Activated T-helper 1 cell treated with anti-CD3 and anti-CD28 coated beads, Interleukin-2, amount 50 U/mL, for 16 hours (primary cell): ENCODE measurements at places on chromosomes 11 and 22.

- DNase-seq, result no peak
These were observed 1.4 kb downstream of the MYOD1 start for GRCh38 chr11:17720796-17721171.

DNA sequence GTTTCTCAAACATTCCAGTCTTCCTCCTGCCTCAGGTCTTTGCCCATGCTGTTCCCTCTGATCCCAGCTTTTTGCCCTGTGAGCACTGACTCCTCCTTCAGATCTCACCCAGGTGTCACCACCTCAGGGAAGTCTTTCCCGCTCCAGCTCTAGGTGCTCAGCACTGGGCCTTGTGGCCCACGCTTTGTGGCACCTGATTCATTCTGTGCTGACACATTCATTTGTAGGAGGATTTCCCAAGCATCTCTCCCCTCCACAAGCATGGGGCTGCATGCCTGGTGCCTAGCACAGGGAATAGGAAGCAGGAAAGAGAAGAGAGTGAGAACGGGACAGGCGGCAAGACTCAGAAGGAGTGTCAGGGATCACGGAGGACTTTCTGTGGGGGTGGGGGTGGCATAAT lies 17.6 kb downstream of the MPPED1 start:
- DNase-seq, result no peak

- no peak for DNase-seq
These were observed 9.2 kb downstream of the MAPK1 start for GRCh38 chr22:21858025-21858764.

GRCh38 chr11:78417175-78417887 lies at the start of gene GAB2:
TSS of gene GAB2 (minus strand) at chr11:78417820. CDS start at chr11:78417720, 100 bp downstream.
- DNase-seq, result no peak

DNA sequence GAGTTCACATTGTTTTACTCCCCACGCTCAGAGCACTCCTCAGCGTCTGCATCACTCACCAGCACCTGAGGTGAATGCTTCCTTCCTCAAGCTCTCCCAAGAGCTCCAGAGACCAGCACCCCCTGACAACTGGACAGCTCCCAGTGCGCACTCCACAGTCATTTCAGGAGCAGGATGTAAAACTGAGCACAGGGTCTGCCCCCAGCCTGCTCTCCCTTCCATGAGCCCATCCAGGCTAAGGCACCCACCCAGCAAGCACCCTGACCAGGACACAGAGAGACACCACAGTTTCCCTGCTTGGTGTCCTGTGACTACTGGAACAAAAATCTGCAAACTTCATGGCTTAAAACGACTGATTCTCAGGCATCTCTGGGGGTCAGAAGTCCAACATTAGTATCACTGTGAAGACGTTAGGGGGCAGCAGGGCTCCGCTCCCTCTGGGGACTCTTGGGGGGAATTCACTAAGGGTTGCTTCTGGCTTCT lies 3.3 kb downstream of the SCGB1D2 start:
- DNase-seq, result no peak

GRCh38 chr11:100397401-100397800 lies 289.7 kb upstream of the ARHGAP42 start:
- DNase-seq, result no peak

DNA sequence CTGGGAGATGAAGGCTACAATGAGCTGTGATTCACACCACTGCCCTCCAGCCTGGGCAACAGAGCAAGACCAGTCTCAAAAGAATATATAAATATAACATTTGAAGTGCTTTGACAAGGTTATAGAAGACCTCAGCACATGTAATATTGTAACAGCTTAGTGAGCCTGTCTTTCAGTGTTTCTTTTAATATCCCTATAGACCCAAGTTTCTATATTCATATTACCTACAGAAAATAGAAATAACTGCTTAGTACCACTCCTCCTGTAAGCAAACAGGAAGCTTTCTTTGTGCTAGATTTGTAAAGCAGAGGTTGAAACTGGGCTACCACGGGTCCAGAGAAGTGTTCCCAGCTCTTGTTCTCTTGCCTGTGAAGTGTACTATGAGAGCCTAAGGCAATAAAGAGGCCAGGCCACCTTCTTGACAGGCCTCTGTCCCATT lies 68.2 kb downstream of the PPP2R1B start:
- no peak for DNase-seq

DNA sequence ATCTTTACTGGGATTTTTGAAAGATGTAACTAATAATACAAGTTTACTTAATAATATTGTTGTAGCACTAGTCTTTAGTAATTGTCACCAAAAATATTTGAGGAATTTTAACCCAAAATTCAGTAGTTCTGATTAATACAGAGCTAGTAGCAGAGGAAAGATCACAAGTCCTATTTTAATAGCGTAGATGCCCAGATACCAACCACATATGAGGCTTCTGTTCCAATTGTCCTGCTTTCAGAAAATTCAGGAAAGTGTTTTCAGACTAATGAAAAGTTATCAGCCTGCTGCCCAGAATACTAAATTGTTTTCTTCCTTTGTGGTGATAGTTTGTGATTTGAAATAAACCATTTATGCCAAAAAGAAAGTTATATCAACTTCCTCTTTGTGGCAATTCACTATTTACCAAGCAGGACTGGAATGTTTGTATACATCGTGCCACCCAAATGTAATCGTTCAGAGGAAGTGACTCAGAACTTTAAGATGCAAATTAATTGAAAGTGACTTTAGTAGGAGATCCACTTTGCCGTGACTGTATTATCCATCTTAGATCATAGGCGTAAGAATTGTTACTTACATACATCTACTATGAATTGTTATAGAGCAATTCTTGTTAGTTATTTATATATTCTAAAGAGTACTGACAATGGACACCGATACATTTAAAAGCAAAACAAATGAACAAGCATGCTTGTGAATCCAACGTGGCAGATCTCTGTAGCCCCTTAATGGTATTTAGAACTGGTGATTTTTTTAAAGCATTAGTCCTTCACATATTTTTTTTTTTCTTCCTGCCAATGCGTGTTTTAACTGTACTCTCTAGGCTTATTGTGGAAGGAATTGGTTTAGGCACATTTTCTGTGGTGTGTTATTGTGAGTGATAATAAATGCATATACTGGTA lies 231.0 kb downstream of the DDX10 start:
- DNase-seq, result no peak

- DNase-seq, result no peak
These were observed 36.8 kb upstream of the APOA1 start for GRCh38 chr11:116874251-116874650.

DNA sequence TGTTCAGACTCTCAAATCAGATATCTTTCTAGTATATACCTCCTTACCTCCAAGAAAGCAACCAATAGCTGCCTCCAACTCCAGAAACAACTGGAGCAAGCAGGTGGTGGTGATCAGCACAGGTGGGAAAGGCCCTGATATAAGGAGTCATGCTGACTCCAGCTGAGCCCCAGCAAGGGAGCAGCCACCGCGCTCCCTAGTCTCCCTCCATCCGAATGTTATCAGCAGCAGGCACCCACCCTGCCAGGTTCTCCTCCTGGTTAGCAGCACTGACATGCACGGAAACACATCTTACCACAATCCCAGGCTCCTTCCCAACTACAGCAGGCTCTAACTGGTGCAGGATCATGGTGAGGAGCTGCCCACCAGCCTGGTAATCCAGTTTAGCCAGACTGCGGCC lies 18.5 kb upstream of the STK33 start:
- no peak for DNase-seq

GRCh38 chr22:45001653-45002052 lies 8.2 kb downstream of the PHF21B start:
- DNase-seq, result no peak

DNA sequence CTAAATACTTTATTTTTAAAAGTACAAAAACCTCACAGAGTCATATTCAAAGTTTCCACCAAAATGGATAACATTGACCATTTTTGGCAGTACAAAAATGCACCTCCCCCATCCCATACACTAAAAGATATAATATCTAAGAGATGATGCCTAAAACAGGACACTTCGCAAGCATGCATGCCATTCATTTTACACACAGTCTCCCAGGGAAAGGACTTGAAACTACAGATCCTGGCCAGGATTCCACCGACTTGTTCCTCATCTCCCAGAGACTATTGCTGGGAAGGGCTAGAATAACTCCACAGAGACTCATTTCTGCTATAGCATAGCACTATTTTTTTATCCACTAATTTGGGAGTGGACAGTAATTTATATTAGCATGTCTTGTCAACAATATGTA lies 81.7 kb downstream of the MTNR1B start:
- DNase-seq, result no peak

DNA sequence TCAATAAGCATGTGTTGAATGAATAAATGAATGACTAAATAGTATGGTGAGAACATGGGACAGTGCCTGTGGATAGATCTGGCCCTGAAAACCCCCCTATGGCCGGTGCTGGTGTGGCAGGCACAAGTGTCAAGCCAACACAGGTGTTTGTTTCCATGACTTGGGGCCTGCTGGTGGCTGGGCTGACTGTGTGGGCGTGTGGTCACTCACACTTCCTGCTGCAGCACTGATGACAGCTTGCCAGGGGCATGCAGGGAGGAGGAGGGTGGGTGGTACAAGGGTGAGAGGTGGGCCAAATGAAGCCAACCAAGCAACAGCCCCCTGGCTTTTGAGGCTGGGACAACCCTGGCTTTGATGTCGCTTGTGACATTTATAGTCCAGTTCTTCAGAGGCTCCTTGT lies 30.3 kb upstream of the ABCC8 start:
- no peak for DNase-seq

DNA sequence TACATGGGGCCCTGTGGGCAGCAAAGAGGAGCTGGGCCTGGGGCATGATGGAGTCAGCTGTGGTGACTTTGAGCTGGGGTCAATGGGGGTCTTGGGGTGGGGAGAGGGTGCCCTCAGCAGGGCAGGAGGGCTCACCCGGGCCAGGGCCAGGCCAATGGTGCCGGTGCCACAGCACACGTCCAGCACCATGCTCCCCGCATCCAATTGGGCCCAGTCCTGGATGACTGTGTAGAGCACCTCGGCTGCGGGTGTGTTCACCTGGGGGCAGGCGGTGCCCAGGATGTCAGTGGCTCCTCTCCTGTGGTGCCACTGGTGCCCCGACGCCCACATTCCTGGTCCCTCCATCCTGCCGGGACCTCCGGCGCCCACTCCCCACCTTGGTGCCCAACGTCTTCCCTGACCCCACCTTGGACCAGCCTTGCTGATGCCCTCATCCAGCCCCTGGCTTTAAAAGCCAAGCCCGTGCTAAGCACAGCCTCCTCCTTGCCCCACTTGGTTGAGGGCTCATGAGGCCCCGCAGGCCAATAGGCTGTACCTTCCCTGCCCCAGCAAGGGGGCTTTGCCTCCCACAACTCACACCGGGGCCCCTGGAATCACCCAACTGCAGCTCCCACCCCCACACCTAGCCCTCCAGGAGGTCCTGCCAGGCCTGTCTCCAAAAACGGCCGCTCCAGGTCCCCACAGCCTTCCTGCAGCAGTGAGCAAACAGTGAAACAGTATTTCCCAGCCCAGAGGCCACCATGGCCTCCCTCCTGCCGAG lies 2.2 kb upstream of the RANBP1 start:
- no peak for DNase-seq

- no peak for DNase-seq
These were observed 49.7 kb downstream of the CYTH4 start for GRCh38 chr22:37331856-37332536.

DNA sequence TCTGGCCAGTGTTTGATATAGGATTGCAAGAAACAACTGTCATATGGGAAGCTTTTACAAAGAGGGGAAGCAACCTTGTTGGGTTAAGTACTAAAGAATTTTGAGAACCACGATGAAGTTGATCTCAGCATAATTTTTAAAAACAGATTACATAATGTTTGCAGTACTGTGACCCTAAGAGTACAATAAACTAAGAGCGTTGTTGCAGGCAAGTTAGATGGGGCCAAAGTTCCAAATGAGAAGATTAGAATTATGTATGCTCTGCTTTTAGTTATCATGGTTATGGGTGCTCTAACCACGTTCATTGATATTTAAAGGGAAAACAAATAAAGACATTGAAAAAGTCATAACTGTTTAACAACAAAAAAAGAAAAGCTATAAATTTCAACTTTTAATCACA lies 177.5 kb downstream of the CNTN5 start:
- DNase-seq, result no peak

DNA sequence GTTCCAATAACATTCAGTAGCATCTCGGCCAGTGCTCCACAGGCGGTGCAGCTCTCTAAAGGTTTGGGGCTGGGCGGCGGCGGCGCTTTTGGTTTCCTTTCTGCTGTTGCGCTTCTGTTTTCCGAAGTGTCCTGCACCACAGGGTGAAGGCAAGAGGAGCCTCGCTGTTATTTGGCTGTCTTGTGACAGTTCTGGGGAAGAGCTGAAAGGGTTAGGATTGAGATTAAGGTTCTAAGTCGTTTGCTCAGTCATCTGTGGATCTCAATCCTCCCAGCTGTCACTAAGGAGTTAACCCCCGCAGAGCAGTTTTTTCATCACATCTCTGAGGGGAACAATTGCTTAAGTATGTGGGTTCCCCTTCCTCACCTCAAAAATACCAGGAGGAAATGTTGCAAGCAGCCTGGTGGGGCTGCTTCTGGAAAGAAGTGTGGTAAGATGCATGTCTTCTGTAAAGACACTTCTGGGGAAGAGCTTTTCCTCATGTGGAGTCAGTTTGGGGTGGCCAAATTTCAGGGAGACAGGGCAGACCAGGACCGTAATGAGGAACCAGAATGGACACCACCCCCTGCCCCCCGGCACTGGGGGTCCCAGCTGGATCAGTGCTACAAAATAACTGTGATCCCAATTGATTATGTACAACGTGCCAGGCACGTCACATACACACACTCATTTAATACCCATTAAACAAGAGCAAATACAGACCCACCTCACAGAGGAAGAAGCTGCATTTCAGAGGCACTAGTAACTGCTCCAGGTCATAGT lies 14.2 kb downstream of the TMEM121B start:
- DNase-seq, result no peak

DNA sequence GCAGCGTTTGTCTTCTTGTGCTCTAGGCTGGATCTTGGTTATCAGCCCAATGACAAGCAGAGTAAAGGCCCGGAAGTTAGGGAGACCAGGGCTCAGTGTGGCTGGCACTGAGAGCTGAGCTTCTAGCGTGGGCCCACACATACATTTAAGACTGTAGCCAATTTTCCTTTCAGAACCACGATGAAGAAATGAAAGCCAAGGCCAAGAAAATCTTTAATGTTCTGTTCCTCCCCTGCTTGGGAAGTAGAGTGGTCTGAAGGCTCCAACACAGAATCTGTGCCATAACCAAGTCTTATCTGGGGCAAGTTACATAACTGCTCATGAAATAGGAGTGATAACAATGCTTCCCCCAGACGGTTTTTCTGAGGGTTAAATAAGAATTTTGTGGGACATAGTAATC lies 4.7 kb upstream of the ST3GAL4 start:
- no peak for DNase-seq

DNA sequence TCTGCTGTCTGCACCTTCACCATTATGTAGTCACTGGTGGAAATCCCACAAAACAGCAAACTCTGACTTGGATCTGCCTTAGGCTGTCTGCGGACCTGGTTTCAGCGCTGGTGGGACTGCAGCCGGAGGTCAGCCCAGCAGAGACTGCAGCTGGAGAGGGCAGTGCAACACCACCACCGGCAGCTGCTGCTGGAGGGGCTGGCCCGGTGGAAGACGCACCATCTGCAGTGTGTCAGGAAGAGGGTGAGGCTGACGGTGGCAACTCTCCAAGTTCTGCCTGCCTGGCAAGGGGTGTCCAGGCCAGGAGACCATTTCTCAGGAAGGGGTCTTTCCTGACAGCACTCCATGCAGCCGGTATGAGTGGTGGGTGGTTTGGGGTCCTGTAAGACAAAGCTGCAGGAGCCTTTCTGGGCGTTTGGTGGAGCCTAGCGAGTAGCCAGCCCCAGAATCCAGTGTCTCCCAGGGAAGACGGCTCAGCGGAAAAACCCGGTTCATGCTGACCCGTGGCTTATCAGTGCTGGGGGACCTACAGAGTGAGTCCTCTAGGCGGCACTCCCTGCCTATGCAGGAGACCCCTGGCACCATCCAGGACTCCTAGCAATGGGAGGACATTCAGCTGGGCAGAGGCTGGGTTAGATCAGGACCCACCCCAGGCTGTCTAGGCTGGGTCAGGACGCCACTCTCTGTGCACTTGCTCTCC lies 50.8 kb downstream of the PISD start:
- DNase-seq, result no peak
